Calu3 (cell line): ENCODE measurements at places on chromosomes 11 and 22. TPM values are rescaled to one million over a fixed set of nuclear protein-coding genes. Genes with fewer than 3 reads are reported as not detected.

DNA sequence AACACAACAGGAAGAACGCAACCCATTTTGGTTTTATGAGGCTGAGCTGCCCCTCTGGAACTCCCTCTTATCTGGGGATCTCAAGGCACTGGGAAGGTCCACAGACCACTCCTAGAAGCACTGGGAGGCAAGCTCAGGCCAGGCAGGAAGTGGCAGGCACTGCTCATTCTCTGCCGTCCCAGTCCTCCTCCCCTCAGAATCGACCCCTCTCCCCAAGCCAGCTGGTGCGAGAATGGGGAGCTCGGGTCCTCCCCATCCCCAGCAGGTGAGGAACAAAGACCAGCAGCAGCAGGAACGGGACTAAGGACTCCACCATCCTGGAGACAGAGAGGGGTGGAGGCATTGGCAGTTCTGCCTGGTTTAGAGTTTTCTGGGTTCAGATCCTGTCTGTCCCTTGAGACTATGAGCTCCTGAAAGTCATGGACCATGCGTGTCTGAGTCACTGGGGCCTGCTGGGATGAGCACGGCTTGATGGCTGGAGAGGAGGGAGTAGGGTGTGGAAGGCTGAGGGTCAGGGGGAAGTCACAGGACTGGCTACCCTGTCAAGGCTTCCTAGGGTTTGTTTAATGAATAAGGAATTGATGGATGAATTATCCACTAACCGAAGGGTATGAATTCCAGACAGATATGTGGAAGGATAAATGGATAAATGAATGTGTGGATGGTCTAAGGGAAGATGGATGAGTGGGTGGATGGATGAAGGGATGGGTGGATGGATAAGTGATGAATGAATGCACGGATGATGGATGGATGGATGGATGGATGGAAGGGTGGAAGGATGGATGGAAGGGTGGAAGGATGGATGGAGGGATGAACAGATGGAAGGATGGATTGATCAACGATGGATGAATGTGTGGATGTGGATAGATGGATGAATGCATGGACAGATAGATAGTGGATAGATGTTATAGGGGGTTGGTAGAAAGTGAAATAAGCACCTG is 6.4 kb downstream of the MYEOV start:
- DNase-seq = no peak

- DNase-seq = no peak
Measured at GRCh38 chr11:15764326-15764725, 592.0 kb downstream of the SOX6 start.

- DNase-seq = no peak
Measured at GRCh38 chr11:123264431-123264780, 69.4 kb upstream of the CLMP start.

DNA sequence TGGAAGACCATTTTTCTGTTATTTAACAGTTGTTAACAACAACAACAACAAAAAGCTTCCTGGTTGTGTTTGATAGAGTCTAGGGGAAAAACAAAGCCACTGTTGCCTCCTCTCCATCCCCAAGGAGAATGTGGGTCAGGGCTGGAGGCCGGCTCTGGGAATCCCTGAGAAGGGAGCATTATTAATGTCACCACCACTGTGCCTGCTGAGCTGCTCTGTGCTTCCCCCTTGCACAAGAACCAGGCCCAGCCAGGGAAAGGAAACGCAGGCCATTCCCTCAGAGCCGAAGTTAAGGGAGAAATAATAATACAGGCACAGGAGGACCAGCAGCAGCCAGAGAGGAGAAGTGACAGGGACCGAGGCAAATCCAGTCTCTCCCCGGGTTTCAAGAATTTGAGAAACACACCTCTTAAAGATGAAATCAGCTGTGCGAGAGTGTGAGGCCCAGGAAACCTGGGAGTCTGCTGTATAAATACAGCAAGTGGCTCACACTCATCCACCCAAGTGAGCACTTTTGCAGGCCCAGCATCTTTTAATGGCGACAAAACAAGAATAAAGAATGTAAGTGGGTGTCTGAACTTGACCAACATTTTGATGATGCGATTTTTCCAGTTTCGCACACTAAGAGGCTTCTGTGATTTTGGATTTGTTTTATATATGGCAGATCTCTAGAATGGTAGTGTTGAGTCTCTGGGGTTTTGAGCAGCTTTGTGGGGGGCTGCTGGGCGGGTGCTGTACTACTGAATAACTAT is 539.2 kb downstream of the NTM start:
- DNase-seq = no peak

DNA sequence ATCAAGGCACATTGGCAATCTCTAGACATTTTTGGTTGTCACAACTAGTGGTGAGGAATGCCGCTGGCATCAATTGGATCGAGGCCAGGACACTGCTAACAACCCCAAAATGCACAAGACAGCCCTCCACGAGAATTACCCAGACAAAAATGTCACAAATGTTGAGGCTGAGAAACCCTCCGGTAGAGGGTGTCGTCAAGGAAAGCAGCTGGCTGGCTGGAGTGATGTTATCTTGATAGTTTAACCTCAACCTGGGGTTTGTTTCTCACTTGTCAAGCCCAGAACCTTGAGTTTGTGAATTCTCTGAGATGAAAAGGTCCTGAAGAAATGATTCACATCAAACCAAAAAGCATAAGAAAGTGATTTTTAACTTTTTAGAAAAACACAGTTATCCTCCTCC is 21.1 kb upstream of the TMPRSS13 start:
- no peak for DNase-seq

DNA sequence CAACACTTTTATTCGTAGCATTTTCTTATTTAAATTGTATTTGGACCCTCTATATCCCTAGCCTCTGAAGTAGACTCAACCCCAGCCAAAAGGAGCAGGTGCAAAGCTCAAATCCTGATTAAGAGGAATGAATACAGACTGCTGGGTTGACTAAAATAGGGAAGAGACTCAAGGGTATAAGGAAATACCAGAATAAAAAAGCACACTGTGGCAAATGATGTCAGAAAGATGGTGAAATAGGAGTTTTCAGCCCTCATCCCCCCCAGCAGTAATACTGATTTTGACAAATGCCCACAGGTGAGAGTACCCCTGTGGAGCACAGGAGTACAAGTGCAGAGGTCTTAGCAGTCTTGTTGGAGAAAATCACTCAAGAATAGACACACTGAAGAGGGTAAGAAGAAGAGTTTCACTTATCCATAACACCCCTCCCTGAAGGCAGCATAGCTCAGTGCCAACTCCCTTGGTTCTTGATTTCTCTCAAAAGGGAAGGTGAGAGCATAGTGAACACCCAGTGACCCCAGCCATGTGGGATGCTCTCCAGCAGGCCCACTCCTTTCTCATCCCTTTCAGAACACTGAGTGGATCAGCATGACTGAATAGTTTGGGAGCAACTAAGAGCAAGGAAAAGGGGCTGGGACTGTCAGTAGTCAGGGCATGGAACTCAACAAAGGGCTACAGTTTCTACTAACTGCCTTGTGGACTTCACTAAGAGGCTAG is 71.7 kb downstream of the TBC1D22A start:
- no peak for DNase-seq

DNA sequence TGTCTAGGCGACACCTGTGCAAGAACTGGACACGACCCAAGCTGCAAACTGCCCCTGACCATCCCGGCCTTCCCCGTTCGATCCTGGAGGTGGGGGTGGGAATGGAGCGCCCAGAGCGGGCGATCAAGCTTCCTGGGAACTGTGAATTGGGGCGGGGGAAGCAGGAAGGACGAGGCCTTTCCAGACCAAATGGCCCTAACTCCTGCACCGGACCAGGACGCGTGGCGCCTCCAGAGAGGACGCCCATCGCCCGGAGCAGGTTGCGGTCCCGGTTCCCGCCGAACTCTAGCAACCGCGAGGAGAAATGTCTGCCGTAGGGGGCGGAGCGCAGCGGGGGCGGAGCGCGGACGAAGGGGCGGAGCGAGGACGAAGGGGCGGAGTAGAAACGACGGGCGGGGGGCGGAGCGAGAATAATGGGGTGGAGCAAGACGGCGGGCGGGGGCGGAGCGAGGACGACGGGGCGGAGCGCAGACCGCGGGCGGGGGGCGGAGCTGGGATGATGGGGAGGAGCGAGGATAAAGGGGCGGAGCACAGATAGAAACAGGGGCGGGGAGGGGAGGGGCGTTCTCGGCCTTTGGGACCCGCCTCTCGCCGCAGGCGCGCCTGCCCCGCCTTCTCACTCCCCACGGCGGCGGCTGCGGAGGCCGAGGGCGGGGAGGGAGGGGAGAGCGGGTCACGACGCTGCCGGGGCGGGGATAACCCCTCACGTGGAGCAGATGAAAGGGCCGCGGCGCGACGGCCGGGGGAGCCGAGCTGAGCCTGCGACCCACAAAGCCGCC is at the start of gene ZNRF3:
Gene ZNRF3 (plus strand): TSS at position 695 of the 779 bp plus-strand sequence. CDS start 195 bp downstream, outside the sequence.
- peak; percentile 91 for DNase-seq

The PPARA gene
- 22.7 and 31.5 TPM in 2 replicates for total RNA-seq

The RIMBP3B gene
- 0.17 TPM in 1 of 2 replicates, not detected in the other for total RNA-seq

The PANX3 gene
- not detected in 2 replicates for total RNA-seq

The SLC6A5 gene
- not detected in 2 replicates for total RNA-seq
